SK-N-MC (cell line): ENCODE measurements at places on chromosomes 1 and 21.
A peak's percentile ranks its signal among the peaks of the same experiment; 100 is the strongest.

DNA sequence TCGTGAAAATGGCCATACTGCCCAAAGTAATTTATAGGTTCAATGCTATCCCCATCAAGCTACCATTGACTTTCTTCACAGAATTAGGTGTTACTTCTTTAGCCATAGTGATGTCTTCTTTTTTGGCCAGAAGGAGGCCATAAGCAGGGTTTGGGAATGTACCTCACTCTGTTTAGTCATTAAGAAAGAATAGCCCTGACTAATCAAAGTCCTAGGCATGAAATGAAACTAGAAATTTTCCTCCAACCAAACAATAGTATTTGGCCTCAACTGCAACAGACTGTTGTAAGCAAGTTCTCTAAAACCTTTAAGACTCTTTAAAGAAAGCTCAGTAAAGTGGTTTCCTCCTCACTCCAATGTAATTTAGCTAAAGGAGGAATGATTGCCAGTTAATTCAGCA is 163.9 kb downstream of the AKT3 start:
- no peak for DNase-seq

- DNase-seq, result no peak
These were observed 110.2 kb downstream of the CRYAA start for GRCh38 chr21:43278766-43279577.

DNA sequence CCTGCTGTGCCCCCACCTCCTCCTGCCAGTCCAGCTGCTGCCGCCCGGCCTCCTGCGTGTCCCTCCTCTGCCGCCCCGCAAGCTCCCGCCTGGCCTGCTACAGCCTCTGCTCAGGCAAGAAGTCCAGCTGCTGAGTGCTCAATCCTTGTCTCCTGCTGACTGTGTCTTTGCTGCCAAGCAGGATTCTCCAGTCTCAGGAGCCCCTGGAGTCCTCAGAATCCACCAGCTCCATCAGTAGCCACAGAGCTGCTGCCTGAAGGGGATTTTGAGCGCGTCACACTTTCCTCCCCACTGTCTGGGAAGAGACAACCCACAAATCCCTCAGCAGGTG is 973 bp downstream of the KRTAP10-11 start:
- no peak for DNase-seq

DNA sequence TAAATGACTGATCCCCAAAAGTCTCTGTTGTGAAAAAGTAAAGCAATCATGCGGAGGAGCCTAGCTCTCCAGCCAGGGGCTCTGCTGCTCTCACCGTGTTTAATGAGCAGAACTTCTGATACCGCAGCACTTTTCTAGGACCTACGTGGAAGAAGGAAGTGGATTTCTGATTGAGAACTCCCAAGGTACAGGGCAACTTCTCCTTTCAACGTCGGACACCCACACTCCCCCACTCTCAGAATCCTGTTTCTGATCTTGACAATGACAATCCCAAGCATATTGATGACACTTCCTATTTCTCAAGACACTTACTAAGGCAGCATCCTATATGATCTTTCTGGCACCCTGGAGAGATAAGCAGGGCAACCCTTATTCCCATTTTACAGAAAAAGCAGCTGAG is 78.4 kb downstream of the PROX1 start:
- no peak for DNase-seq

GRCh38 chr21:37843191-37843590 is 73.1 kb downstream of the KCNJ6 start:
- DNase-seq, result no peak

DNA sequence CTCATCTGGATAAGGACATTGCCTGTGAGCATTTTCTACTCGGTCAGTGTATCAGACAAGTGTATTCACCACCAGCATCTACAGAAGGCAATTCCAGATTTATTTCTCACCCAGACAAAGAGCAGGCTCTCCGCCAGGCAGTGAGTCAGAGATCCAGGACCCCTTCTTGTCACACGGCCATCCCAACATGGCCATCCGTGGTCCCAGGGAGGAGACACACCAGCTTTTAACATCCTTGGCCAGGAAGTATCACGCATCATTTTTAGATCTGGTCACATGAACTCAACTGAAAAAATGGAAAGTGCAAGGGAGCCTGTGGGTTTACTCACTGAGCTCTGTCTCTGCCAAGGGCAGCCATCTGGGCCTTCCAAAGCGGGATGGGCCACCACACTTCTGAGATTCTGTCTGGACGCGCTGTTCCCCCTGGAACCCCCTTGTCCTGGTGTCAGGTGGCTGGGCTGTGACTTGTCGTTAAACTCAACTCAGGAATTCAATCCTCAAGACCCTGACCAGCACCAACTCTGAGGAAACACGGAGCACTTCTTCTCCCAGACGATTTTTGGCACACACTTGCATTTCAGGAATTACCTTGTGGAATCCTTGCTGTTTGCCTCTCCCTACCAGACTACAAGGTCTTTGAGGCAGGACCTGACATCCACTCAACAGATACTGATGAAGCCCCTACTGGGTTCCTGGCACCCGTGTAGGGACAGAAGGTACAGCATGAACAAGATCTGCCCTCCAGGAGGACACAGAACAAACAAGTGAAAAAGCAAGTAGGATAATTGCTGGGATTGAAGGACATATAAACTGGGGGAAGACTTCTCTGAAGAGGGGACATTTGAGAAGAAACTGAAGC is 21.6 kb upstream of the CCSAP start:
- DNase-seq, result no peak

DNA sequence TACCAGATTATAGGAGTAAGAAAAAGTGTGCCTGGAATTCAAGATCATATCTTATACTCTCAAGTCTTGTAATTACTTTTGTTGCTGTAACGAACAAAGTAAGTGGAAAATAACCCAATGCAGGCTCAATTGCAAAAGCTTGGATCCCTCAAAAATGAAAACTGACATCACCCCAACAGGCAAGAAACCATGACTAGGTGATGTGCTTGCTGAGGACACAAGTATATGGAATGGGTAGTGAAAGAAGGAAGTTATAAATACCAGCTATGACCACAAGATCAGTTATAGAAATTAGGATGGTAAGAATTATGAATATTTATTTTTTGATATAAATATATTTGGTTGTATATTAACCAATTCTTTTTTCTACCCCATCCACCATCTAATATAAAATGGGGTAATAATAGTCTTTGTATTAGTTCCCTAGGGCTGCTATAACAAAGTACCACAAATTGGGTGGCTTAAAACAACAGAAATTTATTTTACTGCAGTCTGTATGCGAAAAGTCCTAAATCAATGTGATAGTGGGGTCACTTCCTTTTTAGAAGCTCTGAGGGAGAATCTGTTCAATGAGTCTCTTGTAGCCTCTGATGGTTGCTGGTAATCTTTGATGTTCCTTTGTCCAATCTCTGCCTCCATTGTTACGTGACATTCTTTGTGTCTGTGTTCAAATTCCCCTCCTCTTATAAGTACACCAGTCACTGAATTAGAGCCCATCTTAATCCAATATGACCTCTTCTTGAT is 45.0 kb downstream of the DUSP10 start:
- no peak for DNase-seq

DNA sequence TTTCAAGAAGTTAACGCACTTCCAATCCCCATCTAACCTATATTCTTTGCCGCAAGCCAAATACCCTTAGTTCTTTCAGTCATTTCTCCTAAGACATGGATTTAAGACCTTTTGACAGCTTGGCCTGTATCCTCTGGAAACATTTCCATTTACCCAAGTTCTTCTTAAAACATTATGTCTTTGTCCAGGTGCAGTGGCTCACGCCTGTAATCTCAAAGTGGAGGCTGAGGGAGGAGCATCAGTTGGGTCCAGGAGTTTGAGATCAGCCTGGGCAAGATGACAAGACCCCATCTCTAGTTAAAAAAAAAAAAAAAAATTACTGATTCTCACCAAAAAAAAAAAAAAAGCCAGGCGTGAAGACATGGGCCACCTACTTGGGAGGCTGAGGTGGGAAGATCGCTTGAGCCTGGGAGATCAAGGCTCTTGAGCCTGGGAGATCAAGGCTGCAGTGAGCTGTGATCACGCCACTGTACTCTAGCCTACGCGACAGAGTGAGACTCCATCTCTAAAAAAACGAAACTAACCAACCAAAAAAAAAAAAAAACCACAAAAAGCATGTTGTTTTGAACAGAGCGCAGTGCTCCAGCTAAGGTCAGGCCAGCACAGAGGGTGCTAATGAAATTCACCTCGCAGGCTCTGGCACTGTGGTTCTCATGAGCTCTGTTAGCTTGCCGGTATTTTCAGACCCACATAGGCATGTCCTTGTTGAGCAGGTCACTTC is 36.0 kb downstream of the NUAK2 start:
- DNase-seq, result no peak

- DNase-seq, result no peak
These were observed 742 bp downstream of the ARTN start for GRCh38 chr1:43934101-43934985.

DNA sequence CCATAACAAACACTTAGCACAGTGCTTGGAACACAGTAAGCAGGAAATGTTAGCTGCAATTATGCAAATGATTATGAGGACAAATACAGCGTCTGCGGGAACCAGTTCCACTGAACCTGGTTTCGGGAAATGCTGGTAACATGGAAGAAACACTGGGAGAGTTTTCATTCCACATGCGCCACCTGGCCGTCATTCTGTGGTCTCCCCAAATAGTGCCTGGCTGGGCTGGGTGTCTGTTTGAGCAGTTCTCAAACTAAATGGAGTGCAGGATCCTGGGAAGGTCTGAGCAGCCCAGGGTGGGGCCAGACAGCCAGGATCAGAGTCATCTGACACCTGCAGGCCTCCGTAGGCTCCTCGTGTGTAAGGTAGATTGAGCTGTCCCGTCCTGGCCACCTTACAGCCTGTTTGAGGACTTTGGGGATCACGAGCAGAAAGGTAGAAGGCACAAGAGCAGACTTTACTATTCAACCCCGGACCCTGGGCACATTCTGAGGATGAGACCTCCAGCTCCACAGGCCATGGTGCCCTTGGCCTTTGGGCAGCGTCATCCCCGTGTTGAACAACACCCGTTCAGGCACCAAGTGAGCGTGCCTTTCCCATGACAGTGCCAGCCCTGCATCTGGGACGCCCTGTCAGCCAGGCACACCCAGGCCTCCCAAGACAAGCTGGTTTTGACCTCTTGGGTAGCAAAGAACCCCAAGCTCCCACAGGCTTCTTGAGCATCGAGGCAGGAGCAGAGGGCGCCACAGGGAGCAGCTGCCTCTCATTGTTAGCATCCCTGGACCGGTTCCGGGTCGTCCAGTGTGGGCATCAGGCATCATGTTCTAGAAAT is 101.9 kb downstream of the PRDM2 start:
- no peak for DNase-seq

DNA sequence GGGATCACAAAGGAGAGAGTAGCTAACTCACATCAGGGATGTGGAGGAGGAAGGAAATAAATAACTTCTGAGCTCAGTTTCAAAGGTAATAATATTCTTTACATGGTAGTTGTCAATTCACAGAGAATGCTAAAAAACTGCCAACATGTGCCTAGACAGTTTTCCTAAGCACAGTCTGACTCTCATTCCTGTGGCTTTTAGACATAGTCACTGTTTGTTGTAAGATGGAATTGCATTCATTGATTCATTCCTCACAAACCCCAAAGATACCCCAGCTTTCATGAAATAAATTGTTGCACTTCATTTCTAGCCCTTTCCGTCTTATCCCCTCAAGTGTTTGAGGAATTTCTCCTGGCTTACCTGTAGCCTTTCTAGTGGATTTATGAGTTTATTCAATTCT is 263.9 kb downstream of the NTNG1 start:
- DNase-seq, result no peak

GRCh38 chr1:183164340-183164739 is 21.7 kb upstream of the LAMC2 start:
- DNase-seq, result no peak

GRCh38 chr21:44047996-44048560 is 36.0 kb downstream of the TRAPPC10 start:
- no peak for DNase-seq

DNA sequence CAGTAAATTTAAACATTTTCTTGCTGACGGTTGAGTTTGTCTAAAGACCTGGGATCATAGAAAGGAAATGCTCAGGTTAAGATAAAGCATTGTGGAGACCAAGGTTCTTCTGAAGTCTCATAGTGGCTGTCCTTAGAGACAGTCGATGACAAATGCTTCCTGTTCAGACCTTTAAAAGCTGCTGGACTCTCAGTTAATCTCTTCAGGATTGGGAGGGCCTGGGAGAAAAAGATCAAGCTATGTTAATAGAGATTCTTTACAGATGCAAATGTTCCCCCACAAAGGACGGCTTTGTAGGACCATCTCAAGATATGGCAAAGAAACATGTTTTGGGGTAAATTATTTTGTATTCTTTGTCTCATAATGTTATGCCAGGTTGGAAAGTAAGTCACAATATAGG is 124.7 kb upstream of the COL6A1 start:
- DNase-seq, result no peak

- no peak for DNase-seq
These were observed 32.3 kb downstream of the MAN1C1 start for GRCh38 chr1:25648681-25649440.

DNA sequence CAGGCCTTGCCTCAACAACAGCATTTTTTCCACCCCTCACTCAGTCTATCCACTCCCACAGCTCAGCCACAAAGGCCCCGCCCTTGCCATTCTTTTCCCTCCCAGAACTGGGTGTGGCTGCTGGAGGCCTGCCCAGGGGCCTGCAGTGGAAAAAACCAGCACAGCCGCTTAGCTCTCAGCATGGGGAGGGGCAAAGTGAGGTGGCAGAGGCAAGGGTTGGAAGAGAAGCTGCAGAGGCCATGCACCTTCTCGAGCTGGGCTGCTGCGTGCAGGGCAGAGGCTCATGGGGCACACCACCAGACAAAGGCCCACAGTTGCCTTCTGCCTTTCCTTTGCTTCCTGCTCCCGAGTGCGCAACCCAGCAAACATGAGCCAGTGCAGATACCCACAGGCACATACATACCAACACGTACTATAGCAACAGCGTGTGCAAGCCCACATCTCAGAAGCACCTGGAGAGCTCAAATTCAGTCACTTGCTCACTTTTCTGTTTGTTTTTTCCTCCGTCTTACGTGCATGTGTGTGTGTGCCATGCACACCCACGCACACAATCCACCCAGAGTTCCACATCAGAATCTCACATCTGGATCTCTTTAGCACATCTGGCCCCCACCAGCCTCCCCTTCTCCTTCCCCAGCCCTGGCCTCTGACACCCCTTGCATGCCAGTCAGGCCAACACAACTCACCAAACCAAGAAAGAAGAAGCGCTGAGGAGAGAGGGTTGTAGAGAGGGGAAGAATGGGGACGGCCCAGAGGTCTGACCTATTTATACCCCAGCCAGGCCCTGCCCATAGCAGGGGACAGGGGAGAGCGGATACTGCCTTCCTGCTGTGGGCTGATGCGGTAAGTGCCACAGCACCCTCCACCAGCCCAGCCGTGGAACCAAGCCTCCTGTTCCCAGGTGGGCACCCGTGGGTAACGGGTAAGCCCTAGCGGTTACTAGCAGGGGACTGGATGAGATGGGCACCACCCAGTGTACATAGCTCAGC is at the start of gene S100A4:
Gene S100A4, minus strand, starts transcription at position 740 of the 989 bp plus-strand sequence. CDS start 1,012 bp downstream, outside the sequence.
- peak; percentile 80 for DNase-seq

DNA sequence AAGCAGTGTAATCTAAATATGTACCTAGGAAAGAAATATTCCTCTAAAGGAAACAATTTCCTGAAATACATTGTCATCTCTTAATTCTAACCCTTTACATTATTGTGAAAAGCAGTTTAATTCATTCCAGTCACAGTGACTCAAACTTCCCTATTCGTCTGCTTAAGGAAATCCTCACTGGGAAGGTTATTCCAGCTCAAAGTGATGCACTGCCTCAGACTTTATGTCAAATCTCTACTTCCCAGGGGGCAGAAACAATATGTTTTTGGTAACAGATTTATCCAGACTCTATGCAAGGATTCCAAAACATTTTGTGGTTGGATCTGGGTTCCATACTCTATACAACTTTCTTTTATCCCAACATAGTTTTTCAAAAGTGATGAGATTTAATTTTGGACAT is 145.2 kb downstream of the NTMT2 start:
- no peak for DNase-seq
